ENCODE measurements at places on chromosomes 7 and 10.

GRCh38 chr7:101554584-101555268 is 74.4 kb downstream of the MYL10 start:
- DNase-seq: no peak

GRCh38 chr7:10577866-10578374 is 395.8 kb upstream of the PHF14 start:
- no peak for DNase-seq

DNA sequence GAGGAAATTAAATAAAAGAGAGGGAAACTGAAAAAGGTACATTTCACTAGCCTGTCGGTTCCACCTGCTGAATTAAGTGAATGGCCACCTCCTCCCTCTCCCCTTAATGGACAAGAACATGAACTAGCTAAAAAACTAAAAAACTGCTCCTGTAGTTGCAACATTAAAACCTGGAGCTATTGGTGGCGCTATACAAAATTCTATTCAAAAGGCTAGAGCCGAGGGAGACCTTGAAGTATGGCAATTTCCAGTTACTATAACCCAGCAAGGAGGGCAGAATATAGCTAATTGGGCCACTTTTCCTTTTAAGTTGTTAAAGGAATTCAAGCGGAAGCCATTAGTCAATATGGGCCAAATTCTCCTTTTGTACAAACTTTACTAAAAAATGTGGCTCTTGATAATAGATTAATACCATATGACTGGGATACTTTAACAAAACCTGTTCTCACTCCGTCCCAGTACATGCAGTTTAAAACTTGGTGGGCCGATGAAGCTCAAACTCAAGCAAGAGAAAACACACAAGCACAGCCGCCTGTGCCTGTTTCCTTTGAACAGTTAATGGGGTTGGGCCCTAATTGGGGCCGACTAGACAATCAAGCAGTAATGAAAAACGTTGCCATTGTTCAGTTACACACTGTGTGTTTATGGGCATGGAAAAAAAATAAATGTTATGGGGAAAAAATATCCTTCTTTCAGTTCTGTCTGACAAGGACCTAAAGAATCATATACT is 6.5 kb upstream of the CHST3 start:
- no peak for DNase-seq

DNA sequence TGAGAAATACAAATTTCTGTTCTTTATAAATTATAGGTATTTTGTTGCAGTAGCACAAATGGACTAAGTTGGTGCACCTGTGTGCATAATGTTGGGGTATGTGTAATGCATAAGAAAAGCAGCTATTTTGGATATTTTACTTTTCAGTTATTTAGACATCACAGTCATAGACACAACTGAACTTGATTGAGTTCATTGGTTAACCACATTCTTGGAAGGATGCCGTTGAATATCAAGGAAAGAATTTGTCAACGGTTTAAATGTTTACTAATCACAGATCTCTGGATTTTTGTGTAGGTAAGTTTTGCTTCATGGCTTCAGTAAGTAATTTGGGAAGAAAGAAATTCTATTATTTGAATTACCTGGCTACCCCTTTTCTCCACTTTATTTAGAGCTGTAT is 4.1 kb downstream of the OTUD1 start:
- no peak for DNase-seq

DNA sequence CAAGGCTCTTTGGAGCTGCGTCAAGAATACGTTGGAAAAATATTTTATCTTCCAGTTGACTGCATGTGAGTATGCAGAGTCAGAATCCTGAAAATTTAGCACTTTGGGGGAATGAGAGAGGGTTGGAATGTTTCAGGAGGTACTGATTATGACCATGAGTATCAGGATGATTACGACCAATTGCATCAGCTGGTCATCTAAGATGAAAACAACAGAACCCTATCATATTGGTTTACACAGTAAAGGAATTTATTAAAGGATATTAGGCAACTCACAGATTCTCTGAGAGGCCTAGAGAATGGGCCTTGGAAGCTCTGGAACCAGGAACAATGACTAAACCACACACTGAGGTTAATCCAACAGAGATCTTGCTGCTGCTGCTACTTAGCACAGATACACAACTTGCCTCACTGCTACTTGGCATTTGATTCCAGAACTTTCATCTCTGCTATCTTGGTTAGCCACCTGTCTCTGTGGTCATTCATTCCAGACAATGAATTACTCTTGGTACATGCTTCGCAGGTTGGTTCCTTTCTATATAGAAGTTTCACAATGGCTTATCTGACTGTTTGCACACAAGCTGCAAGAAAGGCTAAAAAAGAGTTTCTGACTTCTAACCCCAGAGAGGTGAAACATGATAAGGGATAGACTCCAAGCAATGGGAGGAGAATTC is 68.0 kb upstream of the CTTNBP2 start:
- DNase-seq: no peak

GRCh38 chr7:25068502-25069213 is 56.4 kb downstream of the CYCS start:
- no peak for DNase-seq

GRCh38 chr10:112286837-112287818 is 3.9 kb downstream of the TECTB start:
- no peak for DNase-seq

DNA sequence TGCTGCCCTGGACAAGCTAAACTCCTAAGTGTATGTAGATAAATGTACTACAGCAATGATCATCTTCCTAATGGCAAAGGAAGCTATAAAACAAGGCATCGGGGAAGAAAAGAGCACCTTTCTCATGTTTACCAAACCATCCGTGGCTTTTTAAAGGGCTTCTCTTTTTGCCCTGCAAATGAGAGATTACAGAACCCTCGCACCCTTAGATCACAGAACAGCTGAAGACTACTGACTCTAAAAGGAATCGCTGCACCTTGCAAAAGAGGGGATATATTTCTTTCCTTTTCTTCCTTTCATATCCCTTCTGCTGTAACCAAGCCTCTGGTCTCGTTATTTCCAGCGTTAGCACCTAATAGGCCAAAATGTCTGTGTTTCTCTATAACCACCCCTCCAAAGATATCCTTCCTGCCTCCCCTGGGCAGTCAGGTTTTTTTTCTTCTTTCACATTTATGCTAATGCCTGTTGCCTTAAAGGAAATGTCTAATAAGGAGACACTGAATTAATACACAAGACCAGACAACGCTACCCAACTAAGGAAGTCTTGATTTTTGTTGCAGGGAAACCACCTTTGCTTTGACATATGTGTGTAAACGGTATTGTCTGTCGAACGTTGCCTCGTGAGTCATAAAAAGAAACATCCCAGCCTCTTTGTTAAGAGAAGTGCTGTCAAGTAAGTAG is 10.5 kb downstream of the ST8SIA6 start:
- DNase-seq: no peak

Data from amygdala (tissue), 56 donors.